Umbilical cord (tissue), 2 donors: ENCODE measurements at places on chromosomes 12 and 14. TPM values are rescaled to one million over a fixed set of nuclear protein-coding genes. Genes with fewer than 3 reads are reported as not detected.

DCN gene
- 3,642 TPM for total RNA-seq

SSTR1 gene
- 5.8 TPM for total RNA-seq

SPX gene
- 7.7 TPM for total RNA-seq

FKBP11 gene
- total RNA-seq: 47.4 TPM

TMTC3 gene
- total RNA-seq: 52.0 TPM

BLTP3B gene
- 104 TPM for total RNA-seq

FOXA1 gene
- total RNA-seq: 2.9 TPM

ACVRL1 gene
- 37.6 TPM for total RNA-seq

STAC3 gene
- total RNA-seq: not detected

REM2 gene
- not detected for total RNA-seq
